ENCODE measurements at places on chromosomes 2 and 18. TPM values are rescaled to one million over a fixed set of nuclear protein-coding genes. Genes with fewer than 3 reads are reported as not detected.

SCYGR2 gene
- total RNA-seq, result not detected

LHCGR gene
- total RNA-seq, result 2.3 TPM

OTOF gene
- 0.31 TPM for total RNA-seq

ARHGEF33 gene
- 4.4 TPM for total RNA-seq

SP5 gene
- total RNA-seq, result 0.40 TPM

DNA sequence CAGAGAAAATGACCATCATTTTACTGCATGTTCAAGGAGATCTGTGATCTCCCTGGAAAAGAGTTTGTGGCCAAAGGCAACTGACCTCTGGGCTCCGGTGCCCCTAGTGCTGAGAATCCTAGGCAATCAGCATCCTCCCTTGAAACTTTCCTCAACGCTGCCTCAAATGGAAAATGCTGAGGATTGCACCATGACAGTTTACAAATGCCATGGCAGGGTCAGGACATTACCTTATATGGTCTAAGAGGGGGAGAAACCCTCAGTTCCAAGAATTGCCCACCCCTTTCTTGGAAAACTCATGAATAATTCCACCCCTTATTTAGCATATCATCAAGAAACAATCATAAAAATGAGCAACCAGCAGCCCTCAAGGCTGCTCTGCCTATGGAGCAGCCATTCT lies 48.3 kb downstream of the ALPK2 start:
- DNase-seq, result no peak

DNA sequence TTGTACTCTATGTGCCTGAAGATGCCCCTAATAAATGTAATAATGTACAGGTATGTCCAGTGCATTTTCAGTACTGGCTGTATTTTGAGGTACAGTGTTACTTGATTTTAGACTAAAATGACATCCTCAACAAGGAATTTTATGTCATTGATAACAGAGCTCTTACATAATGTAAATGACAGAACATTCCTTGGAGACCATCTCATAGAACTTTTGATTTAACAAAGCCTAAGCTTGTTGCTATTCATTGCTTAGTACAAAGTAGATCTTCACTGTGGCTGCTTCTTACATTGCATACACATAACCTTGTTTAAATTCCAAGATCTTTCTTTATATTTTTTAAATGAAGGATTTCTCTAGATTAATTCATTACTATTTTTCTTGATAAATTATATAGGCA lies 24.1 kb downstream of the DYNC1I2 start:
- DNase-seq, result no peak

GRCh38 chr2:60821587-60822302 lies 59.6 kb upstream of the REL start:
- DNase-seq, result no peak

- no peak for DNase-seq
Measured at GRCh38 chr2:40372283-40372985, 79.5 kb downstream of the SLC8A1 start.

- DNase-seq, result no peak
Measured at GRCh38 chr2:189543367-189543766, 37.2 kb downstream of the SLC40A1 start.

DNA sequence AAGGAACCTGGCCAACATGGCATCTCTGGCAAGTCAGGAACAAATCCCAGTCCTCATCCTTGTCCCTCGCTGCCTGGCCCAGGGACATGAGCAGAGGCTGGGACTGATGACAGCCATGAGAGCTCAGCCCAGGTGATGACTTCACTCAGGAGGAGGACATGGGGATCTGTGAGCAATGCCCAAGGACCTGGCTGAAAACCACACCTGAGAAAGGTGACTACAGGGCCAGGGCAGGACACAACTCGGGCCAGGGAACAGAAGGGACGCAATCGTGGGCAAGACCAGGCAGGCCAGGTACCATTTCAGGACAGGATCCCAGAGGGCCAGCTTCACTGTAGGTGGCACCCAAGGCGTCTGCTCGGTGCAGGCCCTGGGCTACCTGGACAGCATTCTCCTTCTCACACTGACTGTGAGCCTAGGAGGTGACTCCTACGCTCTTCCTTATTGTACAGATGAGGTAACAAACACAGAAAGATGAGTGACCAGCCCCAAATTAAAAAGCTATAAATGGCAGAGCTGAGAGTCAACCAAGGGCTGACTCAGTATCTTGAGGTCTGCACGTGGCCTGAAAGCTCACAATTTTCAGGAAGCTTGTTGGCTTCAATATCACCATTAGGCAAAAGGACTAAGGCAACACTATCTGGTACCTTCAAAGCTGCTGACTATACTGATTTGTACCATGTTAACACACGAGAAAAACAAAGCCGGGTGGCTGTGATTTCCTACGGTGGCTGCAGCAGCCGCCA lies 141.1 kb downstream of the EIPR1 start:
- DNase-seq, result no peak

DNA sequence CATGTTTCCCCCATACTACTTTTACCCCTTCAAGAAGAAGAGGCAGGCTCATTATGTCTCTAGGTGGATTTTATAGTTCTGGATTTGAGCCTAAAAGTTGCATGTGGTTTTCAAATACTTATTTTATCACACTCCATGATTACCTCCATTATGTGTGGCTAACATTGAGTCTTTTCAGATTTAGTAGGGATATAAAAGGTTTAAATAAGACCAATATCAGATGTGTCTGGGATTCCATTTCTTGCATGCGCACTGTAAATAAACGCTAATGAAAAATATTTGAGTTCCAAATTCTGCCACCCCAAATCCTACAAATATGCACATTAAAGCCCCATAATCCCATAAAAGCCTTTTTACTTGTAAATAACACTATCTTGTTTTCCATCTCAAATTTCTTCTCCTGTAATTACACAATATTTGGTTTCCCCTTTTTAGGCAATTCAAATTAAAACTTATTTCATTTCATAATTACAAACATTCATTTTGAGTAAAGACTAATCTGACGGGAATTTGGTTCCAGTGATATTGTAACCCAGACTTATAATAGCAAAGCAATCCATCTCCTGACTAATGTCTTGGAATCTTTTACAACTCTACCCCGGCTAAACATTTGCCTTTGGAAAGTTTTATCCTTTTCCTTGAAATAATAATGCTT lies 600.0 kb downstream of the SLC4A3 start:
- no peak for DNase-seq

GRCh38 chr18:78507217-78507616 lies 472.4 kb upstream of the SALL3 start:
- DNase-seq, result no peak

DNA sequence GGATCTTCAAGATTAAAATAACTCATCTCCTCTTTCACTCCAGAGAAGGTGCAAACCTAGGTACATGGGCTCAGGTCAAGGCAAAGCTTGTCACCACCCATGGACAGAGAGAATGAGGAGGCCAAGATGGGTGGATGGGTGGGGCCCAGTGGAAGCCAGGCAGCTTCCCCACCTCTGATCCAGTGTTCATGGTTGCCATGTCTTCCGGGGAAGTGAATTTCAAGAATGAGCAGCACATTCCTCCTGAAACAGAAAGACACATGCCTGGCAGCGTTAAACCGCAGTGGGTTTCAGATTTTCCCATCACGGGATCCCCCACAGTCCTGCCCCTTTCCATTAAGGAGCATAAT lies 301.7 kb downstream of the EIPR1 start:
- DNase-seq, result no peak

GRCh38 chr18:60684843-60685513 lies 312.4 kb upstream of the MC4R start:
- no peak for DNase-seq

DNA sequence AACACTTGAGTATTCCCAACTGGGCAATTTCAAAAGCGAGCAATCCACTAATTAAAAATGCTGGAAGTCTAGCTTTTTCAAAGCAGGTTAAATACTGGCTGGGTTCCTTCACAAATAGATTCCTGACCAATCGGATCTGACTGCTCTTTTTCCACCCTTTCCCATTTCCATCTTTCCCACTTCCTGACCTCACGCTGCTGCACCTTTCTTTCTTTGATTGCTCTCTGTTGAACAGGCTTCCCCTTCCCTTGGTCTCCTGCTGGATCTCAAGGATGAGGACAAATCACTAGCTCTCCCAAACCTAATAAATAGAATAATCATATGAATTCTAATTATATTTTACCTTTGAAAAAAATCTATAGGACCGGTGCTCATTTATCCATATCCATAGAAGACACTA lies 121.2 kb downstream of the TCF4 start:
- no peak for DNase-seq

- DNase-seq, result peak; percentile 28
Measured at GRCh38 chr2:200619279-200619678, 33.5 kb downstream of the AOX1 start.

DNA sequence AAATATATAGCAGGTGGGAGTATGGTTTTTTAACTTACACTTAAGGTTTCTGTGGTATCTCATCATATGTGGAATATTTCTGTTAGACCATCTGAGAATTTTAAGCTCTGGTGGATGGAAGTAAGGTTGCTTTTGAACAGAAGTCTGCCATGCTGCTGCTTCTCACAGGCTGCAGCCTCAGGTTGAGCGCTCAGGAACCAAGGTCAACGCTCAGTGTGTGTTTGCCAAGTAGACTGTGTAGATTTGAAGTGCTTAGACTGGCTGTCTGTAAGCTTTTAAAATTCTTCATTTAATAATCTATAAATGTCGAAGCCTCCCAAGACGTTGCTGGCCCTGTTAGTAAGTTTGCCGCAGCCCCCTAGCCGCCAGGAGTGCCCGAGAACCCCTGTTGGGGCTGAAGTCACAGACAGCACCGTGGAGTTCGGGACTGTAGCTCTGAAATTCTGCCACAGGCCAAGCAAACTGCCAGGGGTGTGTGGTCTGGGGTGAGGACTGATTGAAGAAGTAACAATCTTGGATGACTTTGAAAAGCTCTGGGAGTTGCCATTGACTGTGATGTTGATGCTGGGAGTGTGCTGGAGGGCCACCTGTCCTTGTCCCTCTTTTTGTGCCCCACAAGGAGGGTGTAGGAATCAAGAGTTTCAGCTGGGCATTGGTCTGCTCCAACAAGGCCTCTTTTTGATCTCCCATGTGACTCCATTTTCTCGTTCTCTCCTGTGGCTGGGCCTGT lies 26.9 kb downstream of the INPP4A start:
- DNase-seq, result no peak

- DNase-seq, result no peak
Measured at GRCh38 chr2:23091019-23091418, 294.0 kb upstream of the KLHL29 start.

DNA sequence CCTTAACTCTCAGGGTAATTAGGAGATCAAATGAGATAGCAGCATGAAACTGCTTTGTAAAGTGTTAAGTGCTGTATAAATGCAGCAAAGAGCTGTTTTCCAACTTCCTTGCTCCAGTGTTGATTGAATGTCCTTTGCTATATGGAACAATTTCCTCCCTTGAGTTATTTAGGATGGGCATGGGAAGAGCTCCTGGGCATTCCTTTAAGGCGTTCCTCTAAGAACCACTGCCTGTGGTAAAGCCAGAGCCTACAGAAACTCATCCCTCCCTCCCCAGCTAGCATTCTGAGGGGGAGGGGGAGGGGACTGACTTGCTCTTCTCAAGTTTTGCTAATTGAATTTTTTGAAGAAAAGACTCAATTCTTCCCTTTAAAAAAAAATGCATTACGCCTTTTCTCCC lies 1.4 kb downstream of the AKAIN1 start:
- no peak for DNase-seq

GRCh38 chr18:650428-650858 lies 7.0 kb upstream of the TYMS start:
- no peak for DNase-seq

GRCh38 chr2:11239666-11240462 lies 84.6 kb downstream of the SLC66A3 start:
- DNase-seq, result no peak

- DNase-seq, result no peak
Measured at GRCh38 chr2:173773076-173773475, 192.1 kb downstream of the SP3 start.

DNA sequence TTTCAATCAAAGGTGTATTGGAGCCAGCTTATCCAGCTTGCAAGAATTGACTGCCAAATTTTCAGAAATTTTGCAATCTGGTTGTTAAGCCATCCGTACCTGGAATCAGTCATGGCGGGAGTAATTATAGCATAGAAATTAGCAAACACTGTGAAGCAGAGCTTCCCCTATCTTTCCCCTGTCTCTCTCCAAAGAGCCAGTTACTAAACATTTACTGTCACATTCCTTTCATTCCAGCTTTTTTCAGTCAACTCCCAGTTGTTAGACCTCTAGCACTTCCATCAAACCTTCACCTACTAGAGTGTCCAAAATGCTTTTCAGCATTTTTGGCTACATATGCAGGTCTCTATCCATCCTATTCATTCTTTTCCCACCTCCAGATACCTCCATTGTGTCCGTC lies 137.4 kb downstream of the MC4R start:
- DNase-seq, result no peak

- DNase-seq, result no peak
Measured at GRCh38 chr2:72745679-72746368, 80.0 kb downstream of the EXOC6B start.

DNA sequence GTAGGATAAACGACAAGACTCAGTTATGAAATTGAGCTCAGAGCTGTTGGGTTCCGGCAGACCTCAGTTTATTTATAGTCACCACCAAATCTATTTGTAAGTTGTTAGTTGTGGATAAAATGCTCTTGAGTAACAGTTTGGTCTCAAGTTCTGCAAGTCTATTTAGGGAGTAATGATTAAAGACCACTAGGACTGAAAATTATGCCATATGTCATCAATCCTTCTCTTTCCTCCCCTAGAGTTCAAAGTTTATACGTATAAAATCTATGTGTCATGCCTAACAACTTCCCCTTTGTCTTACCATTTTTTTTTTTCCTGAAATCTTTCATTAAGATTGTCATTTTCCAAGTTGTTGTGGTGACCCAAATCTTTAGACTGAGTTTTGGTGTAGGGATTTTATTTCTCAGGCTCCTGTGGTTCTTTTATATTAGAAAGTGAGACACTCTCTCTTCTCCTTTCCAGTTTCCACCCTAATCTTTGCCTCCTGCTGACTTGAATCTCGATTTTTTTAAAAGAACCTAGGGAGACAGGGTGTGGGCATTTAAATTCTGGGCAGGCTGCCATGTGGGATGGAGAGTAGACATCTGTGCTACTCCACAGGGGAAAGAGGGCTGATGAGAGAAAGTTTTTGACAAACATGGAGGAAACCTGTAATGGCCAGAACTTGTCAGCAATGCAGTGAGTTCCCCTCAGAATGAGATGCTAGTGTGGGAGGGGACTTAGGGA lies 51.0 kb downstream of the LAMA3 start:
- DNase-seq, result peak; percentile 41

DNA sequence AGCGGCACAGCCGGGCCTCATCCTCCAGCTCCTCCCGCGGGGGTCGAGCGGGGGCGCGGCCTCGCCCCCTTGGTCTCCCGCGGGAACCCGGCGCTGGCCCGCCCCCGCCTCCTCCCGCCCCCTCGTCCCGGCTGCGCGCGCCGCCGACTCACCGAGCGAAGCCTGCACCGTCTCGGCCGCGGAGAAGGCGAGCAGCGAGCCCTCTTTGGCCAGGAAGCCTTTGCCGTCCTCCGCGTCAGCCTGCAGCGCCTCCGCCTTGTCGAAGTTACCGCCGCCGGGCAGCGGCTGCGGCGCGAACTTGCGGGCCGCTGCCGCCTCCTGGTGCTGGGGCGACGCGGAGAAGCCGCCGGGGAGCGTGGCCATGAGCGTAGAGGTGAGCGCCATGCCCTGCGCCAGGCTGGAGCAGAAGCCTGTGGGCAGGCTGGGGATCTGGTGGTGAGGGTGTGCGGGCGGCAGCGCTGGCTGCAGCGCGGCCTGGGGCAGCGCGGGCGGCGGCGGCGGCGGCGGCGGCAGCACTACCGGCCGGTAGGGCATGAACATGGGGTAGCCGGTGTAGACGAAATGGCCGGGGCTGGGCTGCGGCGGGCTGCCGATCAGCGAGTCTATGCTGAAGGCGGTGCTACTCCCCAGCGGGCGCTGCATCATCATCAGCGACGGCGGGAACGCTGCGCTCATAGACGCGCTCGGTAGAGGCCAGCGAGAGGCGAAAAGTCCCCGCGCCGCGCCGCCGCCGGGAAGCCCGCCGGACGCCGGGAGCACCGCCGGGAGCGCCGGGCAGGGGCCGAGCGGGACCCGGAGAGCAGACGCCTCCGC lies 683 bp downstream of the GBX2 start:
- no peak for DNase-seq
